Uterine smooth muscle cell (primary cell): ENCODE measurements at places on chromosomes 5 and 9. TPM values are rescaled to one million over a fixed set of nuclear protein-coding genes. Genes with fewer than 3 reads are reported as not detected.

Gene KIF20A
- 31.1 and 126 TPM in 2 replicates for total RNA-seq

Gene FOXD4
- 0.62 TPM in 1 of 2 replicates, not detected in the other for total RNA-seq

Gene IER5L
- 41.9 and 74.2 TPM in 2 replicates for total RNA-seq

Gene CCL28
- 1.5 and 3.9 TPM in 2 replicates for total RNA-seq
